Cortex of kidney (tissue), 1 donor: ENCODE measurements at places on chromosomes 11 and 22.

DNA sequence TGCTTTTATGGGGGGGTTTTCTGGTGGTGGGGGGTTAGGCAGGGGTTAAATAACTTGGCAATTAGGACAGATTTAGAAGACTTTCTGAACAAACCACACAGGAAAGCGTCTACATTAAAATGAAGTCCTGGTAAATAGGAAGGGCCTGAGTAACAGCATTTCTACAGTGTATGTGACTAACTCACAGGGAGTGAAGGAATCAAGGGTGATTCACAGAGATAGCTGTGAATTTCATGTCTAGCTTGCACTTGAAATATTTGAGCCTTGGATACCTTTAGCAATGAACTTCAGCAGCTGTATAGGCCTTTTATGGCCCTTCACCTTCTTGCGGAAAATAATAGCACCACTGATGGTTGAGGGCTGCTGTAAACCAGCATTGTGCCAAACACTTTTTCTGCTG, 26.1 kb upstream of the LDHA start:
- no peak for DNase-seq

DNA sequence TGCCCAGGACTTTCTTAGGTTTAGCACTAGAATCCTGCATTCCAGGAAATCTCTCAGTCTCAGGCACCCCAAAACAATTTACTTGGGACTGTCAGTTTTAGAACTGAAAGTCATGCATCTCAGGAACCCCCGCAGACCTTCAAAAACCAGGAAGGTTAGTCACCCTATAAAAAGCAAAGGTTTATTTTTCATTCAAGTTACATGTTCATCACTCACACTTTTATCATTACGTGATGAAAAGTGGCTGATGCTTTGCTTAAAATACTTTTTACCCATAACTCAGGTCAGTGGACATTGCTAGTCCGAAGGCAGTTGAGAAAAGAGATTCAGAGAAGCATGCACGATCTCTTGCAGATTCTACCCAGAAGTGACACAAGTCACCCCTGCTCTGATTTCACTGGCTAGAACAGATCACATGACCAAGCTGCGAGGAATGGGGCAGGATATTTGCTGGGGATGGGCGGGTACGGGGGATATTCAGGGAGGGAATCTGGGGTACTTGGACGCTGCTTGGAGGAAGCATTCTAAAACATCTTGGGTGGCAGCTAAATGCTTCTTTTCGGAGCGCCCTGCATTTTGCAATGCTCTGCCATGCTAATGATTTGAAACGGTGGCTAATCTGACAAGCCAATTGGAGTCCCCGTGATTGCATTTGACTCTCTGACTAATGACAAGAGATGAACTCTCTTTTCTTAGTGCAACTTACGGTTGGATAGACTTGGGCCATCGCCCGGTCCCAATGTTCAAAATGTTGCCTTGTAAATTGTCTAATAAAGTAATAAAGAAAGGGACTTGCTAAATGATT, 110.2 kb downstream of the MIAT start:
- no peak for DNase-seq

DNA sequence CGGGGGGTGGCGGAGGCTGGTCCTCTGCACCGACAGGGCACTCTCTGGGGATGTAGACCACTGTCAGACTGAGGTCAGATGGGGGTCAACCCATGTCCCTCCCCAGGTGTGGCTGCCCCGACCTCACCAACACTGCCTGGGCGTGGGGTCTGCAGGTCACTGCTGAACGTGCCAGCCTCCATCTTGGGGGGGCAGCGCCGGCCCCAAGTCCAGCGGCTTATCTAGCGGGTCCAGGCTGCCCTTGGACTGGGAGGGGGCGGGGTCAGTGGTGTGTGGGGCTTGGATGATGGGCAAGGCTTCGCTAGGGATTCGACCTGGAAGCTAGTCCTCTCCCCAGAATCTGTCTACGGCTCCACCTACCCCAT, 178.2 kb downstream of the IGLL1 start:
- DNase-seq: no peak

- no peak for DNase-seq
Observed at GRCh38 chr11:113363996-113364641, 23.5 kb upstream of the ANKK1 start.

- DNase-seq: no peak
Observed at GRCh38 chr11:15468466-15468865, 353.7 kb downstream of the INSC start.

DNA sequence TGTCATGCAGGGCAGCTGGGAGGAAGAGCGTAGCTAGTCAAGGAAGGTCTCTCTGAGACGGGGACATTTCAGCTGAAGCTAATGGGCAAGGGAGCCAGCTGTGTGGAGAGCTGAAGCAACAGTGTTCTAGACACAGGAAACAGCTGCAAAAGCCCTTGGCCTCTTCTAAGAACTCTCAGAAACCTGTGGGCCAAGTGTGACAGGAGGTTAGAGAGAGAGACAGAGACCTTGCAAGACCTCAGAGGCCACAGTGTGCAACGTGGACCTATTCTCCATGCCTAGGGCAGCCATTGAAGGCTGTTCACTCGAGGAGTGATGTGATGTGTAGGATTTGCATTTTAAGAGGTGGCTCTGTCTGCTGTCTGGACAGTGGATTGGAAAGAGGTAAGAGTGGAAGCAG, 48.7 kb upstream of the TNRC6B start:
- DNase-seq: no peak

DNA sequence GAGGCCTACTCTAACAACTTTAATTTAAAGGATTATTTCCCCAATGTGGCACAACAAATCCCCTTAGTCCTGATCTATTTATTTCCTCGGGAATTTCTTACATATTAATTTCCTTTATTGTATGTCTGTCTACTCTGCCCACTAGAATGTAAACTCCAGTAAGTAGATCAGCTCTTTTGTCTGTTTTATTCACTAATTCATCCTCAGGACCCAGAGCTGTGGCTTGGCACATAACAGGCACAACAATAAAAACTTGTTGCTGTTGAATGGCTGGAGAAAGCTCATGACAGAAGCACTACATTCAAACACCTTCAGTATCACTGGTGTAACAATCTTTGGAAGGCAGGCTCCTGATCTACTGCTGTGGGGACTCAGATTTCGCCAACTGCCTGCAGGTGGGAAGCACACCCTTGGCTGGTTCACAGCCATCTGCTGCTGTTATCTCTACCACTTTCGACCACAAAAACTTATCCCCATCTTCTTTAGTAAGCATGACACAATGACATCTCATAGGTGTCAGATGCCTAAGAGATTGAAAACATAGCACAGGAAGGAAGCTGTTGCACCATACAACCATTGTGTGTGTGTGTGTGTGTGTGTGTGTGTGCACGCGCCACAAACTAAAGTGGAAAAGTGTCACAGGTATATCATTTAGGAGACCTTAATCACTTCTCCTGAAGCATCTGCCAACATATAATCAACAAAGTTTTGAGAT, 11.9 kb downstream of the HIRA start:
- DNase-seq: no peak

DNA sequence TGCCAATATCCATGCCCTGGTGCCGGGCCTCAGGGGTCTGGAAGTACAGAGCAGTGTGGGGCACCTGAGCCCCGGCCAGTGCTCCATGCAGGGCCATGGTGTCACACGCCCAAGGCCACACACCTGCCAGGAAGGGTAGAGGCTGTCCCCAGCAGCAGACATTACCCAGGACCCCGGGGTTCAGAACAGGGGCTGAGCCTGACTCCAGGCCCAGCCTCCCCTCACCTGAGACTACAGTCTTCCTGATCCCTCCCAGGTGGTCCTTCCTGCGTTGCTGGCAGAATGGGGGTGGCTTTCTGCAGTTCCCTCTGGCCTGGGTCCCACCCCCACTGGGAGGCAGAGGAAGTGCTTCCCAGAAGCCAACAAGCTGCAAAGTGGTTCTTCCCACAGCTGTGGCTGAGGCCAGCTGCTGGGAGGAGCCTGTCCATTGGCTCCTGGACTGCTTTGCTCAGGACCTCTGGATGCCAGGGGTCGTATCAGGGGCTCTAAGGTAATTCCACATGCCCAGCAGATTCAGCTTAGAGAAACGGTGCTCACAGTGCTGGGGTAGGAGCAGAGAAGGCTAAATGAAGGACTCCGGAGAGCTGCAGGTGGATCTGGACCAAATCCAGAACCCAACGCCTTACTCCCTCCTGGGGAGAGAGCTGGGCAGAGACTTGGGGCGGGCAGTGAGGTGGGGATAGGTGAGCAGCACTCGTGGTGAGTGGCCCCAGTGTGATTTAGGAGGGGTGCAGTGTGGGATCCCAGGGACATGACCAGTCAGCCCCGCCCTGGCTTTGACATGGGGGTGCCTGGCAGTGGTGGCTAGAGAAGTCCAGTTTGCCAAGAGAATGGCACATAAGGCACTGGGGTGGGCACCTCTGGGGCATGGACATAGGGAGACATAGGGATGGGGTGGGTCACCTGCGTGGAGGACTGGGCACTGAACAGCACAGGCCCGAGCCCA, 12.6 kb downstream of the TCIRG1 start:
- DNase-seq: no peak

- DNase-seq: no peak
Observed at GRCh38 chr22:36065462-36065774, 36.8 kb upstream of the RBFOX2 start.

- no peak for DNase-seq
Observed at GRCh38 chr22:29519996-29520395, 33.6 kb downstream of the THOC5 start.

DNA sequence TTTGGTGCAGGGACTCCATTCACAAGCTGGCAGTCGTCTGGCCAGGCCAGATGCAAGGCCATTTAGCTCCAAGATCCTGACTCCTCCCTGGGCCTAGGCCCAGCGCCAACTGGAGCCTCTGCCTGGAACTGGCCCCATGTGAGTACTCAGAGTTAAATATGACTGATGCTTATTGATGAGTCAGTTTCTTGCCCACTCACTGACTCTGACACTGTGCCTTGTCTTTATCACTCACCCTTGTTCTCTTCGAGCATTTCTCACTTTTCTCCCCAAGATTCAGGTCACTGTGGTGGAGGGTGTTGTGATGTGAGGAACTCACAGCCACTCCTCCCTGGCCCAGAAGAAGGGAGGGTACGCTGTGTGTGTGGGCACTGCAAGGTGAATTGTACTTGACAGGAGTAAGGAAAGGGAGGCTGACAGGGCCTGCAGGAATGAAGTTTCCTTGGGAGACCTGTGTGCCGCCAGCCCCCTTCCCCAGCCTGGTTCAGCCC, 23.2 kb upstream of the ST3GAL4 start:
- no peak for DNase-seq

DNA sequence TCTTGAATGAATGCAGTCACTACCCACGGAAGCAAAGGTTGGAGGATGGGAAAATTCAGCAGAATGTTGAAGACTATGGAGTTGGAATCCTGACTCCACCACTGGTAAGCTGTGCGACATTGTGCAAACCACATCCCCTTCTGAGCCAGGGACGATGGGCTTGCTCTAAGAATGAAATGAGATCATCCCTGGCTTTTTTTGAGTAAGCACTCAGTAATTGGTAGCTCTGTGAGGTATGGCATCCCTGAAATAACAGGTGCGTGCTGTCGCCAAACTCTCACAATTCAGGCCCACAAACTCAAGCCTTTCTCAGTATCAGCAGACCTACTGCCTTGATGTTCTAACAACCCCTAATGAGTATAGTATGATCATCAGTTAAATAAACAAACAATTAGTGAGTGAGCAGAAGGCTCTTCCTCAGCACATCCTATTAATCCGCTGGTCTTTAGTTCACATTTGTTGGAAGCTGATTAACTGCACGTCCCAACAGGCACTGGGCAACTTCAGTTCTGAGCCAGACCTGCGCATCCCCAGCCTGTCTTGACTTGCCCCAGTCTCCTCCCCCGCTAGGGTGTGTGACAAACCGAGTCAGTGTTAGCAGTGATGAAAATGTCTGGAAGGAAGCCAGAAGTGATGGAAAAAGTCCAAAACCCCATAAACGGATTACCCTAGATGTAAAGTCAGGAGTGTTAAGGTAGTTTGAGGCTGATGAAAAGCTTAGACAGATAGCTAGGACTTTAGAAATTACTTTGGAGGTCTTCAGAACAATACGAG, 235.5 kb downstream of the GRIK4 start:
- DNase-seq: no peak

- DNase-seq: no peak
Observed at GRCh38 chr11:126190792-126191191, 20.7 kb downstream of the RPUSD4 start.

DNA sequence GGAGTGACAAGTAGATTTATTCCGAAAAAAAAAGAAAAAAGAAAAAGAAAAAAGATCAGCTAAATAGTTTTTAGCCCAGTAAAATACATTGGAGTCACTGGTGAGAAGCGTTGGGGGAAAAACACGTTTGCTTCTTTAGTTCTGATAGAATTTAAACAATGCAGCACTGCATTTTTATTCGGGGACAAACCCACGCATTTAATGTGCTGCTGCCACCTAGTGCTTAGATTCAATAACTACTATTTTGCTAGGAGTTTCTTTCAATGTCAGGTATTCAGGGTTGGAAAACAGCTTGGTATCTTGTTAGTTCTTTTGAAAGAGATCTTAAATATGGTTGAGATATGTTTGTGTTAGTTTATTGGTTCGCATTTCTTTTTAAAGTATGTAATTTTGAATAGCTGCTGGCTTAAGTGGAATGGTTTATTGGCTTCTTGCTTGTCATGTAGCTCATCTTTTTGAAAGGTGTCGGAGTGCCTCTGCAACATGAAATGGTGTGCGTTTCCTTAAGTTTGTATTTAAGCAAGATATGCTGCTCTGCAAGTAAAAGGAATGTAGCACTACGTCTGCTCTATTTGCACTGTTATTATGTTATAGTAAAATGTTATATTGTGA, 41.9 kb downstream of the SVIP start:
- no peak for DNase-seq

- no peak for DNase-seq
Observed at GRCh38 chr22:46596819-46597218, 23.4 kb upstream of the GRAMD4 start.

- no peak for DNase-seq
Observed at GRCh38 chr11:133343951-133344350, 188.3 kb downstream of the OPCML start.

GRCh38 chr11:121661880-121662486, 209.2 kb upstream of the SORL1-AS1 start:
- no peak for DNase-seq

DNA sequence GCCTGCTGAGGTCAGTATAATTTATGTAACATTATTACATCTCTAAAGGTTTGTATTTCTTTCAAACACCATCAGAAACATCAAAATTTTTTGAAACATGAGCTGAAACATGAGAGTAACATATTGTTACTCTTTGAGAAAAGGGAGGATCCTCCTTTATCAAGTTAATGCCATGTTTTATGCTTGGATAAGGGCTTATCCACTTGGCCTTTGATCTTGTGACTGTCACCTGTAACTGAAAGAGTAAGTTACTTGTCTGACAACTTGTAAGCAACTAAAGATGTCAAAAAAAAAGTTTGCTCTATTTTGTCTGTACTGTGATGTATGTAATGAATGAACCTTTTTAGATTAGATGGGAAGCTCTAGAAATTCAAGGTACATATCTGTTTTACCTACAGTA, 59.6 kb downstream of the FAR1 start:
- DNase-seq: no peak

- DNase-seq: no peak
Observed at GRCh38 chr11:71153005-71153390, 99.4 kb downstream of the SHANK2 start.

GRCh38 chr22:22128440-22128839, 116.1 kb upstream of the VPREB1 start:
- DNase-seq: no peak

- DNase-seq: no peak
Observed at GRCh38 chr11:60658409-60658808, 41.0 kb upstream of the MS4A8 start.

- DNase-seq: no peak
Observed at GRCh38 chr11:32899438-32899837, 6.8 kb downstream of the QSER1 start.
